Stimulated activated CD8-positive, alpha-beta memory T cell treated with anti-CD3 and anti-CD28 coated beads, Interleukin-7, amount 100 ng/mL, for 1 hour (primary cell): ENCODE measurements at places on chromosomes 3 and 15.

DNA sequence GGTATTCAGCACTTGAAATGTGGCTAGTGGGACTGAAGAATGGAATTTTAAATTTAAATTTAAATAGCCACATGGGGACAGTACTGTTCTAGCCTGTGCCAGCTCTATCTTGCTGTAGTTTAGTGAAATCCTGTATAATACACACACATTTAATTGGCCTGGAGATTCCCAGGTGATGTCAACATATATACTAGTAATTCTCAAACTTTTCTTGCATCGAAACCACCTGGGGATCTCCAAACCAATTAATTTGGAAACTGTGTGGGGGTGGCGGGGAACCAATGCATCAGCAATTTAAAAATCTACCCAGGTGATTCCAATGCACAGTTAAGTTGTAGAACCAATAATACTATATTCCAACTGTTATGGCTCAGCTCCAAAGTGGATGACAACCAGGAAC is 228.9 kb upstream of the MRPL3 start:
- no peak for DNase-seq

- no peak for DNase-seq
Observed at GRCh38 chr3:153330901-153331300, 168.9 kb downstream of the RAP2B start.

DNA sequence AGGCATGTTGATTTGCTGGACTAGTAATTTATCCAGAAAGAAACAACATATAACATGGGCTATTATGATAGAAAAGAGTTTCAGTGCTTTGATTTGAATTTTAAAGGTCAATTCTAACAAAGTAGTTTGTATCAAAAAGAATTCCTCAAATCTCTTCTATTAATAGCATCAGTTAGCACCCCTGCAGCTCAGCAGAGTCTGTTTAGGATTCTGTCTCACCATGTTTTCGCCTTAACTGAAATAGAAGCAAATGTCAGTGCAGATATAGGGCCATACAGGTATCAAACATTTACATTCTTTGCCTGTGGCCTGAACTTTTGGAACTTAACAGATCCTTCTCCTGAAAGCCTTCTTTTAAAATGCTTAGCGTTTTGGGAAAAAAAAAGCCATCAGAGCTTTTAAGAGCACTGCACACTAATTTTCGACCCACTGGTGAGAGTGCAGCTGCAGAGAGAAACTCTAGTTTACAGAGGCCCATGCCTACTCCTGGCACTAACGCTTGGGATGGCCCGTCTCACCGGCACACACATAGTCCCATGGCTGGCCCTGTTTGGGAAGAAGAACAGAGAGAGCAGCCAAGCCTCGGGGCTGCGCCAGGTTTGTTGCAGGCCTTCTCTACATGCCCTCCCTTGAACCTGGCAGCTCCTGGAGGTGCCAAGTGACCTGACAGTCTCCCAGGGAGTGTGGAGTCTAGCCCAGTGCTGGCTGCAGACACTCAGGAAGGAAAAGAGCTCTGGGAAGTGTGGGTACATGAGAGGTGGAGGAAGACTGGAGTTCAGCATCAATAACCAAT is 9.9 kb upstream of the PAQR9 start:
- DNase-seq, result no peak

DNA sequence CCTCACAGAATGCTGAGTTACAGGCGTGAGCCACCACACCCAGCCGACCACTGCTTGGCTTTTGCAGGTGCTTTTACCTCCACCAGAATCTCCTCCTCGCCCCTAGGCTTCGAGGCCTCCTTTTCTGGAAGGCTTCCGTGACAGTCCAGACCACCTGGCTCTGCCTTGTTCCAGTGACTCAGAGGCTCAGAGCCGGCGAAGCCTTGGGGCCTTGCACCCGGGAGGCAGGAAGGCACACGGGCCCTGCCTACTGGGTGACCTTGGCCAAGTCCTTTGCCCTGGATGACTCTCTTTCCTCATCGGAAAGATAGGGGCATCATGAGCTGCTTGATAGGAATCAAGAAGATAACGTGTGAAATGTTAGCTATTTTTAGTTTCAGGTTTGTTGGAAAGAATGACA is 31.3 kb upstream of the FURIN start:
- DNase-seq, result no peak

GRCh38 chr3:30199096-30199759 is 407.2 kb upstream of the TGFBR2 start:
- DNase-seq, result peak; percentile 52

DNA sequence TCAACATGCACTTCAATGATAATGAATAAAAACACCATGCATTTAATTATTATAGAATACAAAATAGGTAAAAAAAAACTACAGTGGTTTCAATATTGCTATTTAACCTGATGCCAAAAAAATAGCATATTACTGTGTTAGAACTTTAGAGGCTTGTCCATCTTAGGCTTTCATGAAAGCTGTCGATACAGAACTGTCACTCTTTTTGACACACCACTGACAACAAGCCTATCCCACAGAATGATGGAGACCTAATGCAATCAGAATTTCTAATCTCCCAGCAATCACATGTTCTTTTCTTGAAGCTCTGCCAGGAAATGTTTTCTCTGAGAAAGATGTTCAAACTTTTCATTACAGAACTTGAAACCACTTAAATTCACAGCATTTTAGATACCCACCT is 490.3 kb upstream of the EPHA6 start:
- no peak for DNase-seq

GRCh38 chr15:39706206-39706605 is 76.4 kb downstream of the FSIP1 start:
- no peak for DNase-seq

DNA sequence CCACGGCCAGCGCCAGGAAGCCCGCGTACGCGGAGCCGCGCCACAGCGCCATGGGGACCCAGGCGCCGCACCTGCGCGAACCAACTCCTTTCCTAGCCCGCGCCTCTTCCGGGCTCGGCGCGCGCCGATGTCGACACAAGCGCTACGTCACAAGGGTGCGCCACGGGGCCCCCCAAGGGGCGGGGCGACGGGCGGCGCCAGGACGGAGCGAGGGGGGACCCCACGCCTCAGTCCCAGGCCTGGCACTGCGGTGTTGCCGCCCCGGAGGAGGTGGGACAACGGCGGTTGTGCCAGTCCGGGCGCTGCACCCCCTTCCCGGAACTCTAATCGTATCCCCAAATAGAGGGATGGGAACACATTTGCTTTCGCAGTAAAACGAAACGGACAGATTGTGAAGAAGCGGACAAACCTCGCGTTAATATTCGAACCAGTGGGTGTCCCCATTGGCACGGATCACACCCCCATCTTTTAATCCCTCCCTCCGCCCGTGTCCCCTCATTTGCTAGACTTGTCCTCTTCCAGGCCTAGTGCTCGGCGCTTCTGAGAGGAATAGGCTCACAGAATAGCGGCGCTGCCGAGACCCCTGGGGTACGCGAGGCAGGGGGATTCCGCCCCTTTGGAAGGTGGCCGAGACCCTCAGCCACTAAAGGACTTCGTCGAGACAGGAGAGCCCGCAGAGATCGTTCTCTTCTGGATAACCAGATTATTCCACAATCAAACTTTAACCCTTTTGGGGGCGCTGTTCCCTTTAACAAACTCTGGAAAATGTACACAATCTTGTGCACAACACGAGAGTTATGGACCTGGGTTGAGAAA is at the start of gene ADPGK:
Gene ADPGK (minus strand): TSS at position 119 of the 816 bp plus-strand sequence. CDS start 67 bp downstream, at position 52.
- peak; percentile 91 for DNase-seq

DNA sequence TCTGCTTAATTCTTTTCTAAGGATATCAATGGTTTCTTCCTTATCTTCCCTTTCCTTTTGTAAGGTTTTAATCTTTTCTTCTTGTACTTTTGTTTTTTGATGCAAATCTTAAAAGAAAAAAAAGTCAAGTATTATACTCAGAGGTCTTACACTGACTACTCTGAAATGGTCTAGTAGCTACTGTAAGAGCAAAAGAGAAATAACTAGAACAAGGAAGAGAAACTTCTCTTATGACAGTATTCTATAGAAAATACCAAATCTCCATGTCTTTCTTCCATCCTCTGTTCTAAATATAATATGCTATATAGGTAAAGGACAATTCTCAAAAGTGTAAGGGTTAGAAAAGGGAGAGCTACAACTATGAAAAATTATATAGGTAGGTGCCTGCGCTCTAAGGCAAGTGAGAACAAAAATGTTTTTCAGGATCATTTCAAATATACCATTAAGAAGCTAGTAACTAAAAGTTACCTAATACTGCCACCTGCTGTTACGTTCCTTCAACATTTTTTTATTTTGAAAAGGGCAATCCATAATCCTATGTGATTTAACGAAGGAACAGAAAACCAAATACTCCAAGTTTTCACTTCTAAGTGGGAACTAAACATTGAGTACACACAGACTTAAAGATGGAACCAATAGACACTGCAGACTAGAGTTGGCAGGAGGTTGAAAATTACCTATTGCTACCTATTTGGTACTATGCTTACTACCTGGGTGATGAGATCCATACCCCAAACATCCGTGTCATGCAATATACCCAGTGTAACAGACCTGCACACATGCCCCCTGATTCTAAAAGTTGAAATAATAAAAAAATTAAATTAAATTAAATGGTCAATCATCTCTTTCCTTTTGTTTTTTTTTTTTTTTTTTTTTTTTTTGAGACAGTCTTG is 36.7 kb downstream of the CIP2A start:
- no peak for DNase-seq
